ENCODE measurements at places on chromosomes 7 and 10. TPM values are rescaled to one million over a fixed set of nuclear protein-coding genes. Genes with fewer than 3 reads are reported as not detected.
A peak's percentile ranks its signal among the peaks of the same experiment; 100 is the strongest.

The BLNK gene
- total RNA-seq = 0.86 TPM

The GRM3 gene
- not detected for total RNA-seq

The SPDYE1 gene
- total RNA-seq = not detected

The GLI3 gene
- 11.7 TPM for total RNA-seq

The FAM237B gene
- total RNA-seq = not detected

The PTPRZ1 gene
- total RNA-seq = 3.3 TPM

The SYT15 gene
- total RNA-seq = 6.1 TPM

- no peaks in the 10 kb centered on the region for H3K4me1 ChIP-seq
- DNase-seq = no peak
- H3K27me3 ChIP-seq = no peaks in the 10 kb centered on the region
- no peak overlapping the region for H3K4me3 ChIP-seq
Observed at GRCh38 chr10:351770-352334, 216.6 kb downstream of the ZMYND11 start.

GRCh38 chr10:112356686-112357085, 17.2 kb upstream of the ACSL5 start:
- H3K36me3 ChIP-seq = no peaks in the 10 kb centered on the region
- H3K27ac ChIP-seq = no peak overlapping the region
- no peak for DNase-seq
- H3K4me1 ChIP-seq = peaks cover 8% of the 10 kb centered on the region
- H3K4me3 ChIP-seq = no peak overlapping the region
- H3K27me3 ChIP-seq = no peaks in the 10 kb centered on the region

GRCh38 chr10:77504196-77504872, 133.3 kb downstream of the KCNMA1 start:
- H3K27ac ChIP-seq = no peak overlapping the region
- H3K4me1 ChIP-seq = peaks cover 51% of the 10 kb centered on the region
- no peak for DNase-seq

DNA sequence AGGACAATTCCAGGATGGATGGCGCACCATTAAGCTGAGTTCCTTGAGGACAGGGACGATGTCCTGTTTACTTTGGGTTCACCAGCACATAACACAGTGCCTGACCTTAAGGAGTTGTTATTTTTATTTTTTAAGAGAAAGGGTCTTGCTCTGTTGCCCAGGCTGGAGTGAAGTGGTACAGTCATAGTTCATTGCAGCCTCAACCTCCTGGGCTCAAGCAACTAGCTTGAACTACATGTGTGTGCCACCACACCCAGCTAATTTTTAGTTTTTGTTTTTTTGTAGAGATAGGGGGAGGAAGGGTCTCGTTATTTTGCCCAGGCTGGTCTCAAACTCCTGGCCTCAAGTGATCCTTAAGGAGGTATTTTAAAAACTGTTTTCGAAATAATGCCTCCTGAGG, 1.7 kb upstream of the CALU start:
- no peak overlapping the region for H3K4me3 ChIP-seq
- H3K4me1 ChIP-seq = peaks cover 38% of the 10 kb centered on the region
- peak; percentile 24 for DNase-seq
- H3K27me3 ChIP-seq = no peaks in the 10 kb centered on the region
- no peaks in the 10 kb centered on the region for H3K36me3 ChIP-seq

GRCh38 chr10:127125331-127125730, 71.1 kb downstream of the INSYN2A start:
- H3K36me3 ChIP-seq = peaks cover 49% of the 10 kb centered on the region
- no peak for DNase-seq
- no peaks in the 10 kb centered on the region for H3K27me3 ChIP-seq

DNA sequence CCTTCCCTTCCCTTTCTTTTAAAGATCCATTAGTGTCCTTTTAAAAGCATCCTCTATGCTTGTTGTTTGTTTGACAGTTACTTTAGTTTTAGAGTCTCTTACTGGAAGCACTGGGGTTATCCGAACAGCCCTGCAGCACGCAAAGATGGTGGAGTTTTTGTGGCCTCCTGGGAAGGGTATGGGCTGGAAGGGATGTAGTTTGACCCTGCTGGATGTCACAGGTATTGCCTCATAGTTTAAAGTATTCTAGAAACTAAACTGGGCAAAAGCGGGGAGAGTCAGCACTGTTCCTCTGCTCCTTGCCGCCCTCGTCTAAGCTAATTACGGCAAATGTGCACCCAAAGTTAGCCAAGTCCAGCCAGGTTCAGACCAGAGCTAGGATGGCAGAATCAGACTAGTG, 35.8 kb upstream of the GNAI1 start:
- no peaks in the 10 kb centered on the region for H3K4me1 ChIP-seq
- H3K4me3 ChIP-seq = no peak overlapping the region
- DNase-seq = no peak
- no peak overlapping the region for H3K27ac ChIP-seq

- H3K36me3 ChIP-seq = peaks cover 45% of the 10 kb centered on the region
- H3K4me1 ChIP-seq = no peaks in the 10 kb centered on the region
- DNase-seq = no peak
- H3K27ac ChIP-seq = no peak overlapping the region
Observed at GRCh38 chr7:55171157-55171556, 152.3 kb downstream of the EGFR start.

DNA sequence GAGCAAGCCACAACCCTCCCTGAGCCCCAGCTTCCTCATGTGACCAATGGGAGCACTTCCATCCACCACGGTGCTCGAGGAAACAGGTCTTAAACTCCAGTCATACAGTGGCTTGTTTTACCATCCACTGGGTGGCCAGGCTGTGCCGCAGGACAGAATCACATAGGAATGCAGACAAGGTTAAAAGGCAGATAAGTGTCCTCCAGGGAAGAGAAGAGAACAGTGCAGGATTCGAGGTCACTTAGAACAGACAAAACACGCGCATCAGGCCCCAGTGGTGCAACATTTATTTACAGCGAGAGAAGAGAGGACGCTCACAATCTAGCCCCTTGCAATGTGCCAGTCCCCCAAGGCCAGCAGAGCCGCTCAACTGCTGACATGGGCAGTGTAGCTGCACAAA, 92.8 kb downstream of the TMEM130 start:
- H3K4me3 ChIP-seq = no peak overlapping the region
- H3K36me3 ChIP-seq = no peaks in the 10 kb centered on the region
- H3K27ac ChIP-seq = no peak overlapping the region
- DNase-seq = no peak
- no peaks in the 10 kb centered on the region for H3K27me3 ChIP-seq
- H3K4me1 ChIP-seq = no peaks in the 10 kb centered on the region

DNA sequence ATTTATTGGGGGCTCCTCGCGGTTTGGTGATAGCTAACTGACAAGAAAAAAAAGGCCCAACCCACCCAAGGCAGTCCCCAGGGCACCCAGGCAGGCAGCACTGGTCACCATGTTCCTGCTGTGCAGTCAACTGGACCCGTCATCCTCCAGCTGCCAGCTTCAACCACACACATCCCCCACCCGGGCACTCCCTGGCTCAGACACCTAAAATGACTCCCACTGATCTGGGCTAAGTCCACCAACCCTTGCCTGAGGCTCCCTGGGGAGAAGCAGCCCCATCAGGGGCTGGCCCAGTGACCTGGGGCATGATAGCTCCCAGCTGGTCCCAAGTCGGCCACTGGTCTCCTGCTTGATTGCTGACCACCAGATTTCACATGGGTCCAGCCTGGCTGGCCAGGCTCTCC, 161.8 kb downstream of the NRF1 start:
- no peak overlapping the region for H3K4me3 ChIP-seq
- H3K27me3 ChIP-seq = peaks cover 16% of the 10 kb centered on the region

DNA sequence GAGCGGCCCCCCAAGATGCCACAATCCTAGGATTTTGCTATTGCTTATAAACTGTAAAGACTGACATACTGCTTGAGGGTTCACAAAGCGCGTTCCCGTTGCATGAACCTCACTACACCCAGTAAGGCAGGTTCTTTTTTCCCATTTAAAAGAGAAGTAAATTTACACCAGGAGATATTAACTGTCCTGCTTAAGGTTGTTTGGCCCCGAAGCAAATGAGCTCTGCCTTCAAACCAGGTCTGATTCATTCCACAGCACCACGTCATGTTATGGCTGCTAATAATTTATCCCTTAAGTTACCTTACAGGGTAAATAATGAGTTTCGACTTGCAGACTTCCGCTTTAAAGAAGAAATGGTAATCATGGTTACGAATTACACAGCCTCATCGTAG, 559 bp upstream of the FKBP14 start:
- peaks cover 47% of the 10 kb centered on the region for H3K4me1 ChIP-seq
- no peaks in the 10 kb centered on the region for H3K27me3 ChIP-seq
- no peaks in the 10 kb centered on the region for H3K36me3 ChIP-seq
- H3K4me3 ChIP-seq = peak overlapping the region; percentile 95
- no peak for DNase-seq

DNA sequence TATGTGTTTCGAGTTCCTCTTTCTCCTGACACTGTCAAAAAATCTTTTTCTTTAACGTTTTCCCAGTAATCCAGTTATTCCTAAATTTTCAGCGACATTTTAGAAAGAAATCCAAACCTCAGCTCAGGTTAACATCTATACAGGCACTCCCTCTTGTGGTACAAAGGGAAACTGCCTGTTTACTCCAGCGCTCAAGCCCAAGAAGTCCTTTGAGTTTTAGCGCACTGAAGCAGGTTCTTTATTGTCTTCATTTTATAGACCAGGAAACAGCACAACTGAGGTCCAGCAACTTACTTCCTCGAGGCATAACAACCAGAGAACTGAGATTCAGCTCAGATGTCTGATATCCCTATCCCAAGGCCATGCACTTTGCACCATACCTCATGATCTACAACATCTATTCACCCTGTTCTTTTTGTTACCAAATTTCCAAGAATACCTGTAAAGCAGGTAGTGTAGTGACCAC, 287.2 kb upstream of the MKLN1 start:
- peaks cover 29% of the 10 kb centered on the region for H3K4me1 ChIP-seq
- no peaks in the 10 kb centered on the region for H3K27me3 ChIP-seq
- no peak for DNase-seq
- no peaks in the 10 kb centered on the region for H3K36me3 ChIP-seq
- peak overlapping the region; percentile 49 for H3K27ac ChIP-seq
- H3K4me3 ChIP-seq = no peak overlapping the region

DNA sequence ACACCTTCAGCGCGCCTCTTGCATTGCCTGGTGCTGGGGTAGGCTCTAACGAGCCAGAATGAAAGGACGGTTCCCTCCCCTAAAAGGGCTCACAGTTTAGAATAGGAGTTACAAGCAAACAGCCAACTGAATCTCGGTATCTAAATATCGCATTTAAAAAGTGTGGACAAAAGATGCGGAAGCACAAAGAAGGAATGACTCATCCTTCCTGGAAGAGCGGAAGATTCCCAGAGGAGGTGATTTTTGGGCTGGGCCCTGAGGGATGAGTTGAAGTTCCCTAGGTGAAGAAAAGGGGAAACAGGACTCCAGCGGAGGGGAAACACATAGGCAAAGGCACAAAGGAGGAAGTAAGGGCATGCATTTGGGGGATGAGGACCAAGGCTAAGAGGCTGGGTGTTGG, 29.9 kb downstream of the SRRM3 start:
- no peak for DNase-seq
- H3K27ac ChIP-seq = no peak overlapping the region
- H3K36me3 ChIP-seq = no peaks in the 10 kb centered on the region
- no peak overlapping the region for H3K4me3 ChIP-seq
- peaks cover 16% of the 10 kb centered on the region for H3K27me3 ChIP-seq
- peaks cover 9% of the 10 kb centered on the region for H3K4me1 ChIP-seq

DNA sequence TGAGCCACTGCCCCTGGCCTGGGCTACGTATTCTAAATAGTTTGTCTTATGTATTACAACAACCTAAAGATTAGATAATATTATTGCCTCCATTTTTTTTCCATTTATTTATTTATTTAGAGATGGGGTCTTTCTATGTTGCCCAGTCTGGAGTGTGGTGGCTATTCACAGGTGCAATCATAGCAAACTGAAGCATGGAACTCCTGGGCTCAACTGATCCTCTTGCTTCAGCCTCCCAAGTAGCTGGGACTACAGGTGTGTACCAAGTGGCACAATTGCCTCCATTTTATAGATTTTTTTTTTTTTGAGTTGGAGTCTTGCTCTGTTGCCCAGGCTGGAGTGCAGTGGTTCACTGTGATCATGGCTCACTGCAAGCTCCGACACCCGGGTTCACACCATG, 6.5 kb upstream of the TRA2A start:
- H3K4me1 ChIP-seq = no peaks in the 10 kb centered on the region
- H3K27ac ChIP-seq = no peak overlapping the region
- no peaks in the 10 kb centered on the region for H3K36me3 ChIP-seq
- no peak for DNase-seq
- H3K4me3 ChIP-seq = no peak overlapping the region
